ENCODE measurements at places on chromosomes 4 and X.
A peak's percentile ranks its signal among the peaks of the same experiment; 100 is the strongest.

- no peak for DNase-seq
Measured at GRCh38 chrX:47146121-47146935, 1.3 kb downstream of the RBM10 start.

DNA sequence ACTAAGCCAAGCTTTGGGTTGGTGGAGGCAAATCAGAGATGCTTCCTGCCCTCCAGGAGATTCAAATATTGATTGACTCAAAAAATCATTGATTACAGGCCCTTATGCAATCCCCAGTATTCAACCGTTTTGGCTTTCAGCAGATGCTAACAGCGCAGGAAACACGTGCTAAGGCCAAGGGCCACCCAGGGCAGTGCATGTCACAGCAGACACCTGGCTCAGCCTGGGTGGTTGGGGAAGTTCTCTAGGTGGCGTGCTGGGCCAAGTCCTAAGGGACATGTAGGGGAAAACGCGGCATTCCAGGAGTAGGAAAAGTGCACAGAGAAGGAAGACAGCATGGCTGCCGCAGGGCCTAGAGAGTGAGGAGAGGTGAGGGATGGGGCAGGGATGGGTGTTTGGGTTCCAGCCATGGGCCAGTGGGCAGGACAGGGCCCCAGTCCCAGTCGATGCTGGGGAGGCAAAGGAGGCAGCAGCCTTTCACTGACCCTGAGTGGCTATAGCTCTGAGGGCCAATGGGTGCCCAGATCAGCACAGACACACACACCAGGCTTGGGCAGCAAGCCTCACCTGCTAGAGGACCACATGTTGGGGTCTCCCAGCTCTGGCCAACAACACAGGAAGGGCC lies 239.1 kb downstream of the EVC2 start:
- DNase-seq, result no peak

DNA sequence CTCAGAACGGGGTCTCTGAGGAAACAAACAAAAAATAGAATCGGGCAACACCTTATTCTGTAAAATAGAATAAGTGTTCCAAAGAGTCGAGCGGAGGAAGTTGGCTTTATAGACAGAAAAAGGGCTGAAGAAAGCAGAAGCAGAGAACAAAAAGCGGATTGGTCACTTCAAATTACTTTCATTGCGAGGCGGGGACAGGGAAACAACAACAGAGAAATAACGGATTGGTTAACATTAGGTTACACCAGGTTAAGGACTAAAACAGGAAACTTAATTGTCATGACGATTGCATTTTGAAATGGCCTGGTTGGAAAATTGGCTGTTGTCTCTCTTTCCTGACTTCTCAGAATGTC lies 433 bp upstream of the COQ2 start:
- peak; percentile 12 for DNase-seq

- DNase-seq, result no peak
Measured at GRCh38 chrX:42739741-42740140, 38.2 kb downstream of the PPP1R2C start.

- DNase-seq, result no peak
Measured at GRCh38 chr4:66609014-66609413, 936.3 kb downstream of the CENPC start.

DNA sequence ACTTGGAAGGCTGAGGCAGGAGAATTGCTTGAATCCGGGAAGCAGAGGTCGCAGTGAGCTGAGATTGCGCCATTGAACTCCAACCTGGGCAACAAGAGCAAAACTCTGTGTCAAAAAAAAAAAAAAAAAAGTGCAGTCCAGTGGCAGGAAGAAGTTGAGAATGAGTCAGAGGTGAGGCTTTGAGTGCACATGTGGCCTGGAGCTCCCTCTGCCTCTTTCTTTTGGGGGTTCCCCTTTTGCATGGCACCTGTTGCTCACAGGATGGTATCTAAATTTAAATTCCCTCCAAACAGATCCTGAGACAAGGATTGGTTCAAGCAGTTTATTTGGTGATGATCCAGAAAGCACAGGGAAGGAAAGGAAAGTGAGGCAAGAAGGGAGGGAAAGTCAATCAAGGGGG lies 151.4 kb upstream of the STX18 start:
- no peak for DNase-seq

- no peak for DNase-seq
Measured at GRCh38 chrX:131779306-131779705, 235.4 kb downstream of the OR13H1 start.

DNA sequence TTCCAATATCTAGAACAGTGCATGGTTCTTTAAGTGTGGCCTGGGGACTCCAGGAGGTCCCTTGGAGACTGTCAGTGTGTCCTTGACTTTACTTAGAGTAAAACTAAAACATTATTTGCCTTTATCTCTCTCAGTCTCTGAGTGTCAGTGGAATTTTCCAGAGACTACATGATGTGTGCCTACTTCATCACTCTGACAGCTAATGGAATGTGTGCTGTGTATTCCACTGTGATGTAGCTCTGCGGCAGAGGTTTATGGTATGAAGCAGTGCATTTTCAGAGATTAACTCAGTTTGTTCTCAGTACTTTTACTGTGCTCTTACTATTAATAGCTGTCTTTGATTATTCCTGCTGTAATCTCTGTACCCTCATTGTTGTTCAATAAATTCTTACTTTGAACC lies 85.6 kb downstream of the MANBA start:
- DNase-seq, result no peak

GRCh38 chrX:135981668-135982067 lies 3.6 kb upstream of the SLC9A6 start:
- DNase-seq, result no peak

DNA sequence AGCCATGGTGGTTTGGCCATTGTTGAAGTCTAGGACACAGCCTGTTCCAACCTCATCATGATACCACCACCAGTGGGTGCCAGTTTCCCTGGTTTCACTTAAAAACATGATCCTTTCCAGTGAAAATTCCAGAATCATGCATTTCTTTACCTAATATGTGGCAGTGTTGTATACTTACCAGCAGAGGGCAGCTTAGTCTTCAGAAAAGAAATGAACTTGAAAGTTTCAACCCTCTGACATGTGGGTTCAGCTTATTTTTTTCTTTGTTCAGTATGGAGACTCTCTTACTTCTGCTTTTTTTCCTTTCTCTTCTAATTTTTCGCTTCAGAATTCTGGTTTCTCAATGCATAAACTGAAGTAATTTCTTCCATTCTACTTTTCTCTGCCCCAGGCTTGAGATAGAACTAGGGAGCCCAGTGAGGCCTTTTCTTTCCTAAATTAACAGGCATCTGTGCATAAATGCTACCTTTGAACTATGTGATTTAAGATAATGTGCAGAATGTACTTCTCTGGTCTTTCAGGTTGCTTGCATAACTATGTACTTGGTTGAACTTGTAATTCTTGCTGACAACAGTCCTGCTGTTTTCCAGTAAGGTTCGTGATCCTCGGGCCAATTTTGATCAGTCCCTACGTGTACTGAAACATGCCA lies 10.7 kb downstream of the LIAS start:
- peak; percentile 37 for DNase-seq

GRCh38 chr4:160514126-160514525 lies 1411.2 kb downstream of the RAPGEF2 start:
- DNase-seq, result no peak

DNA sequence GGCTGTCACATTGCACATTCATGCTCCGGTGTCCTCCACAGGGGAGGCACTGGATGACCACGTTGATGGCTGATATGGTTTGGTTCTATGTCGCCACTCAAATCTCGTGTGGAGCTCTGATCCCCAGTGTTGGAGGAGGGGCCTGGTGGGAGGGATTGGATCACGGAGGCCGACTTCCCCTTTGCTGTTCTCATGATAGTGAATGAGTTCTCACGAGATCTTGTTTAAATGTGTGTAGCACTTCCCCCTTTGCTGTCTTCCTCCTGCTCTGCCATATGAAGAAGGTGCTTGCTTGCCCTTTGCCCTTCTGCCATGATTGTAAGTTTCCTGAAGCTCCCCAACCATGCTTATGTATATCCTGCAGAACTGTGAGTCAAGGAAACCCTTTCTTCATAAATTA lies 22.3 kb upstream of the NAT8L start:
- DNase-seq, result no peak

DNA sequence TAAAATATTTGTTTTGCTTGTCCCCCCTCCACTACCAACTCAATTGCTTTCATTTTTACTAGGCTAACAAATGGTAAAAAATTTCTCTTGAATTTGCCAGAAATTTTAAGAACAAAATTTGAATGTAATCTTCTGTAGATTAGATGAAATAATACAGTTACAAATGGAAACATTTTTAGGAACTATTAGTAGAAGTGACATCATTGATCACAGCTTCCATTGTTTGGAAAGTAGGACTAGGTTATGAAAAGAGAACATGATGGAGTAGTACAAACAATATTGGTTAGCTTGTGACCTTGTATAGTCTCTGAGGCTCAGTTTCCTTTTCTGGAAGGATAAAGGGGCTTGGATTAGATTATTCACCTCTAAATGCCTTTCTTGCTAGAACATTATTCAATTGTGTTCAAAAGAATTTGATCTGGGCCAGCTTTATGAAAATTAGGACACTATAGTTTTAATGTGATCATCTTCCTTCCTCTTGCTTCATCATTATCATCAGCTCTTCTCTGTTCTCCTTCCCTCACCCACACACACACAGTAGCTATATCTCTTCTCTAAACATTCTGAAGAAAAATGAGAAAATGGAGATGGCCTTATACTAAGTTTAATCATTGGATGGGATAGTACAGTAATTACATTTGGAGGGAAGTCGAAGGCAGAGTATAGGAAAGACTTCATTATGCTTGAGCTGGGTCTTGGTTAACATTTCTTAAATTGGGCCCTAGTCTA lies 9.9 kb downstream of the MTMR1 start:
- DNase-seq, result no peak

GRCh38 chr4:139245590-139245989 lies 34.4 kb downstream of the MGARP start:
- no peak for DNase-seq

- no peak for DNase-seq
Measured at GRCh38 chr4:174154215-174154854, 129.1 kb downstream of the FBXO8 start.

- no peak for DNase-seq
Measured at GRCh38 chrX:130212371-130212770, 40.6 kb downstream of the RAB33A start.

- no peak for DNase-seq
Measured at GRCh38 chr4:15295421-15296162, 132.2 kb upstream of the C1QTNF7 start.

DNA sequence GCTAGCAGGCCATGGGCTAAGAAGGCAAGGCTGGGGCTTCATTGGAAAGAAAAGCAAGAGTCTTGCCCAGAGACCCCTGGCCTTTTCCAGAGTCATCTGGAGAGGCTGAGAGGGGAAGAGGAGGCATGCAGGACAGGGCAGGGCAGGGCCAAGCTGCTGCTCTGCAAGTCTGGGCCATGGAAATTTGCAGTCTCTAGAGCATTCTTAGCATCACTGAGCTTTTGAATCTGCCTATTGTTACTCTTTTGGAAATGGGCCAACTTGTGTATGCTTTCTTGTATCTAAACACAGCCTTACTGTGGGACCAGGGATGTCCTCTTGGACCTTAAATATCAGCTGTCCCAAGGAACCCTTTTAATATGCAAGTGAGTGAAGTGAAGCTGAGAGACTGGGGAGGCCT lies 560.5 kb downstream of the MID1IP1 start:
- no peak for DNase-seq

DNA sequence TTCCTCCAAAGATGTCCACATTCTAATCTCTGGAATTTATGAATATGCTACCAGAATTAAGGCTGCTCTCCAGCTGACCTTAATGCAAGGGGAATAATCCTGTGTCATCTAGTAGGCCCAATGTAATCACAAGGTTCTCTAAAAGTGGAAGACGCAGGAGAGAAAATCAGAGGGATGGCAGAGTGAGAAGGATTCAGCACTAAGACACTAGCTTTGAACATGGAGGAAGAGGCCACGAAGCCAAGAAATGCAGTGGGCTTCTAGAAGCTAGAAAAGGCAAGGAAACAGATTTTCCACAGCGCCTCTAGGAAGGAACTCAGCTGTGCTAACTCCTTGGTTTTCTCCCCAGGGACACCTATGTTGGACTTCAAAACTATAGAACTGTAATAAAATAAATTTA lies 240.7 kb upstream of the TRAM1L1 start:
- DNase-seq, result no peak

Measured in thymus (tissue), 14 donors.